ENCODE measurements at places on chromosomes 4 and X.

- no peak for DNase-seq
These were observed 1.9 kb downstream of the TRIM75 start for GRCh38 chr4:165055601-165056000.

GRCh38 chrX:30301963-30302362, 7.2 kb downstream of the NR0B1 start:
- DNase-seq, result no peak

DNA sequence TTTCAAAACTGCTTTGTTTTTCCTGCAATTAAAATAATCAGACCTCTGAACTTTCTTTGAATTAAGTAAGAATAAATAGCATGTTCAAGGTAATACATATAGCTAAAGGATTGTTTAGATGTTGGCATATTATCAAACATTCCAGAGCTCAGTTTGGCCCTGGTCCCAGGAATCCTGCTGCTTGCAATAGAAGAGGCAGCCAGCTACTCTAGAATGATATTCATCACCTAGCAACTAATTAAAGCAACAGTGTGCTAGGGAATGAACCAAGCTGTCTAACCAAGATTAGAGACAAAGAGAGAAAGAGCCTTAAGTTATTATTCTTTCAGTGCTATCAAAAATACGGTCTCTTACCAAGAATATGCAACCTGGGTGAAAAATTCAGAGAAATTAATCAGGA, 460.9 kb downstream of the GABRG1 start:
- DNase-seq, result no peak

GRCh38 chr4:127400731-127401346, 231.9 kb upstream of the INTU start:
- DNase-seq, result peak; percentile 16

GRCh38 chrX:37378404-37378803, 29.2 kb downstream of the PRRG1 start:
- no peak for DNase-seq

DNA sequence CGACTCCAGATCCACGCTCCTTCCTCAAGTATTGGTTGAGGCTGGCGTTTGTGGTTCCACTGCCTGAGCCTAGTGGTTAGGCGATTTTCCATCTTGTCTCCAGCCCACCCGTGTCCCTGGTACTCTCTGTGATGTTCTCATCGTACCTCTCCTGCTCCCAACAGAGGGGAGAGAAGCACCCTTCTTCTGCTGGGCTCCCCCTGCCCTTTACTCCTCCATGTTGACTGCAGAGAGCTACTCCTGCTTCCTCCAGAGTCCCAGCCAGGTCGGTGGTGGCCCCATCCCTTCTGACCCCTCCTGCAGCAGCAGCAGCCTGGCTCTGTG, 164.0 kb upstream of the BCOR start:
- no peak for DNase-seq

- DNase-seq, result no peak
These were observed 171.1 kb downstream of the HHIP start for GRCh38 chr4:144817081-144817480.

DNA sequence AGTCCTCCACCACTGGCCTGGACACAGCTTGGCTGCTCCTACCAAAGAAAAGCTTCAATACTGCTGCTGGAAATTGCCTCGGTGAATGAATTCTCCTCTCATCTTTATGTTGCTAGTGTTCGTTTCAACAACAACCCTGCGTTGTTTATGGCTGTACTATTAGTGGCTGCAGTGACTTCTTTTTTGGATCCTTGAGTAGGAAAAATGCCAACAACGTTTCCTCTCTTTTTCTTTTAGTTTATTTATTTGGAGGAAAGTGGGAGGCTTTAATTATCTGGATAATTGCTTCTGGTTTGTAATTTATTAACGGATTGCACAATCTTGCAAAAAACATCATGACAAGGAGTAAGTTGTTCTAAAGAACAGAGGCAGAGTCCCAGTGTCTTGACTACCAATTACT, 464.1 kb upstream of the TRAM1L1 start:
- DNase-seq, result no peak

- DNase-seq, result no peak
These were observed 15.0 kb downstream of the FNIP2 start for GRCh38 chr4:158783785-158784184.

- DNase-seq, result no peak
These were observed 182.2 kb upstream of the GATB start for GRCh38 chr4:151942971-151943370.

DNA sequence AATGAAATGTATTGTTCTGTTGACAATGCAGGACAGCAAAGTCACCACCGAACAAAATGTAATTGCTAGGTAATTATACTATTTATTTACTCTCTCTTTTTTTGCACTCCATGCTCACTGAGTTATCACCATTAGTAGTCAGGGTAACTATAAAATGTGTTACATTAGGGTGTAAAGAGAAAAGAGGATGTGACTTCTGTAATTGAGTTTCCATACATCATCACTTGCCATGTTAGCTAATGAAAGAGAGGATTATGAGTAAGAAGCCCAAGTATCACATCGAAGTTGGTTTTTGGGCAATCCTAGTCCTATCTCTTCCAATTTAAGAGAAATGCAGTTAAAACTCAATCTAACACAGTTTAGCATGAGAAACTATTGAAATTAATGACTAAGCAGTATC, 7.6 kb downstream of the ZXDA start:
- DNase-seq, result no peak

DNA sequence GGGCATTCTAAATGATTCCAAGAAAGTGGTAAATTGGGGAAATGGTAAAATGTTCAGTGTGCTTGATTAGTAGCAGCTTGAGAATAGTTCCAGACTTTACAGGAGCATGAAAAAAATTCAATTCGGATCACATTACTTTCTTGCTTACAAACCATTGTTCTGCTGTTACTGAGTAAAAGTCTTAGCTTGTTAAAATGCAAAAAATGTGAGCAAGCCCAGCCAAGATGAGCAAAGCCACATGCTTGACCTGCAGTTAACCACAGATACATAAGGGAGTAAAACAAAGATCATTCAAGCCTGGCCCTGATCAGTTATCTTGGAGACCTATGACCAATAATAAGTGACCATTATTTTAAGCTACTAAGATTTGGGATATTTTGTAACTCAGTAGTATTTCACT, 562.9 kb upstream of the MAGEB2 start:
- DNase-seq, result no peak

DNA sequence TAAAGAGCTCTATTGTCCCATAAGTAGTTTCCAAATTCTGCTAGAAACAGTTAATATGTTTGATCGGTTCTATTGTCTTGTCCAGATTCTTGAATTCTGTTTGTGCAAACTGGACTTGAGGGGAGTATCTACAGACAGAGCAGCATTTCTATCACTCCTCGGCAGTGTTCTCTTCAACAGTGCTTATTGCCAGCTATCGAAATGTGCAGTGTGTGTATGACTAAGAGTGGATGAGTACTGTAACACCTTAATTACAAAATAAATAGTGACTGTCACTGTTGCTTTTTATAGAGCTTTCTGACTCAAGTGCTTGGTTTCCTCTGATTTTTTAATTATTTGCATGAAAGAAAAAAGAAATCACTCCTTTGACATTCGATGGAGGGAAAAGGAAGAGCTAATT, 274.6 kb downstream of the RPA4 start:
- no peak for DNase-seq

DNA sequence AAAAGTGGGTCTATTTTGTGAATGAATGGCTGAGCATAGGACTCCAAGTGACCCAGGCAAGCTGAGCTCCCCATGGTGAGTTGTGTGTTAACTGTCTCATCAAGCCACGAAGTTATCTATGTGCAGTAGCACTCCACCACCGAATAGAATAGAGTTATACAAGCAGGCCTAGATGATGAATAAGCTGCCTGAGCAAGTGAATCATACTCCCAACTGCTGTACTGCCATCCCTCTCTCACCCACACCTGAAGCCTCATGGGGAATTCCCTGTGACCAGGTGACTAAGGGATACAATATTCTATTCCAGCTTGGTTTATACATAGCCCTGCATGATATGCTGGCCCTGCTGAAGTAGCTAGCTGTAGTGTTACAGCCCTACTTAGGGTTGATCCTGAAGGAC, 38.7 kb downstream of the KDM5C start:
- DNase-seq, result no peak

GRCh38 chrX:70183091-70183490, 5.8 kb downstream of the DGAT2L6 start:
- no peak for DNase-seq

DNA sequence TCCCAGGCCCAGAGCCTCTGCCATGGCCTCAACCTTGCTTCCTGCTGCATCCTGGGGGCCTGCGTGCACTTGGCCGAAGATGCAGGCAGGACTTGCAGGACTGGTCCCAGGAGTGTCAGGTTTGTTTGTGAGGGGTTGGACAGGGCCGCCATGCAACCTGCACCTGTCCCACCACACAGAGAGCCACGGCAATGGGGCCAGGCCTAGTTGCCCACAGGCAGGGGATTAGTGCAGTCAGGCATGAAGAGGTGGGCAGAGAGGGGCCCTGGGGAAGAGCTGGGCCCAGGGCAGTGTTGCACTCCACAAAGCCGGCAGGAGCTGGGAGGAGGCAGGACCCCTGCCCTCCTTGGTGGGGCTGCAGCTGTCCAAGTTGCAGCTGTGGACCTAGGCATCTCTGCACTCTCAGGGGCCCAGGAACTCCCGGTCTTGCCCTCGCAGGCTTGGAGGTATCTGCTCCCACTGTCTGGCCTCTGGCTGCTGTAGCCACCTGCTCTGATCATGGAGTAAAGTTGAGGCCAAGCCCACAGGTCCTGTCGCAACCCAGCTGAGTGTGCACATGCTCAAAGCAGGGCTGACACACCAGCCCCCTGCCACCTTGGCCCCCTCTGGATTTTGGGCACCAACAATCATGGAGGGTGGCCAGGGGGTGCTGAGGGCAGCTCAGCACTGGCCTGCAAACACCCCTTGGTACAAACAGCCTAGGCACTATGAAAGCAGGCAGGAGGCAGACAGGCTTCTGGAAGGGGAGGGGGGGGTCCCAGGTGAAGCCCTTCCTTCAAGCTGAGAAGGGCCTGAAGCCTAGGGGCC, 190.4 kb upstream of the PCDH10 start:
- no peak for DNase-seq
